NCI-H2171 (cell line): ENCODE measurements at places on chromosomes 16 and 17.
A peak's percentile ranks its signal among the peaks of the same experiment; 100 is the strongest.

DNA sequence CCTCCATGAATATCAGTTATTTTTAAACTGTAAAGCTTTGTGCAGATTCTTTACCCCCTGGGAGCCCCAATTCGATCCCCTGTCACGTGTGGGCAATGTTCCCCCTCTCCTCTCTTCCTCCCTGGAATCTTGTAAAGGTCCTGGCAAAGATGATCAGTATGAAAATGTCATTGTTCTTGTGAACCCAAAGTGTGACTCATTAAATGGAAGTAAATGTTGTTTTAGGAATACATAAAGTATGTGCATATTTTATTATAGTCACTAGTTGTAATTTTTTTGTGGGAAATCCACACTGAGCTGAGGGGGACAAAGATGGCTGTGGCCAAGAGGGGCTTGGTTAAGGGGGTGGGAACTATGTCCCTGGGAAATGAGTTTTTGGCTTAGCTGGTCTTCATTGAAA, 2.3 kb downstream of the CCL11 start:
- DNase-seq = no peak

- DNase-seq = peak; percentile 55
Measured at GRCh38 chr17:54891176-54891821, 9.4 kb upstream of the TOM1L1 start.

DNA sequence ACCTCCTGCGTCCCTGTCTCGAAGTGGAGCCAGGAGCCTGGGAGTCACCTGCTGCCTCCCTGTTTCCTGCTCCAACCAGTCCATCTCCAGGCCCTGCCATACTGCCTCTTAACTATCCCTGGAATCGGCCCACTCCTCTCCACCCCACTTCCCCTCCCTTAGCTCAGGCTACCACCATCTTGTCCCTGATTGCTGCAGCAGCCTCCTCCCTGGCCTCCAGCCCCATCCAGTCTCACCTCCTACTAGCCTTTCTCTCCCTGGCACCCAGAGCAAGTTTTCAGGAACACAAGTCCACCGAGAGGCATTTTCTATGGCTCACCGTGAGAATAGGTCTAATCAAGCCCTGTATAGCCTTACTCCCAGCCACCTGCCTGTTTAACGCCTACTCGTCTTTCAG, 865 bp upstream of the CAMKK1 start:
- DNase-seq = no peak

DNA sequence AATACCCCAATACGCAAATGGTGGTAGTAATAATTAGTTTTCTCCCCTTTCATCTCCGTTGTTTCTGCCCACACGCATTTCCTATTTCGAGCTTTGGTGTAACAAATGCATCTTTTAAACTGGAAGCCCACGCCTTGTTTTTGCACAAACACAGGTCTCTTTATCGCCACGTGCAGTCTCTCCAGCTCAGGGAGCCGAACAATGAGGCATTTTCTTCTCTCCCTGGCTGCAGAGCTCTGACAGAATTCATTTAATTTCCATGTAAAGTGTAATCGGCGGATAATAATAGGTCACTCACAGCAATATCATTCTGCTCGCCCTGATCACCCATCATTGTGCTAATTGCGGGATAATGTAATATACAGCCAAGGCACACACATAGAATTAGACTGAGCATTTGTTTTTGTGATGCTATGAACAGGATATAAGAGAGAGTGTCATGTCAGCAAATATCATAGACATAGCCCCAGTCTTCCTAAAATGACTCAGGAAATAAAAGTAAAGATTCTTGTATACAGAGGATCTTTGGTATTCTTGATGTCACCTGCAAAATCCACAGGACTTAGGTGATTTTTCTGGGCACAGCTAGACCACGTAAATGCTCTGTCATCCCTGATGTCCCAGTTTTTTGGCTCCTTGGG, 452.6 kb upstream of the CDH11 start:
- no peak for DNase-seq

- no peak for DNase-seq
Measured at GRCh38 chr16:57998486-57998885, 2.0 kb downstream of the ZNF319 start.

DNA sequence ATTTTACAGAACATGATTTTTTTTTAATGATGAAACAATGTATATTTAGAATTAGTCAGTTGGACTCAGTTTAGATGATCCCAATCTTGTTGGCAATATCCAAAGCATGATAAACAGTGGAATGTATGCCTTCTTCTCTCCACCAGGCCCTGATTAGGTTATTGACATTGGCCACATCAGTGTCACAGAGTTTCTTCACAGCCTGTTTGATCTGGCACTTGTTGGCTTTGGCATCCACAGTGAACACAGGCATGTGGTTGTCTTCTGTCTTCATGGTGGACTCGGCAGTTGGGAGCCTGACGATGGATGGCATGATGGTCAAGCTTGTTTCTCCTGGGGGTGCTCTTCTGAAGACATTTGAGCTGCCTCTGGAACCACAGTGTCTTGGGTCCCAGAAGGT, 317.5 kb downstream of the PMP22 start:
- no peak for DNase-seq

- DNase-seq = no peak
Measured at GRCh38 chr17:6524520-6524919, 31.8 kb downstream of the PITPNM3 start.

DNA sequence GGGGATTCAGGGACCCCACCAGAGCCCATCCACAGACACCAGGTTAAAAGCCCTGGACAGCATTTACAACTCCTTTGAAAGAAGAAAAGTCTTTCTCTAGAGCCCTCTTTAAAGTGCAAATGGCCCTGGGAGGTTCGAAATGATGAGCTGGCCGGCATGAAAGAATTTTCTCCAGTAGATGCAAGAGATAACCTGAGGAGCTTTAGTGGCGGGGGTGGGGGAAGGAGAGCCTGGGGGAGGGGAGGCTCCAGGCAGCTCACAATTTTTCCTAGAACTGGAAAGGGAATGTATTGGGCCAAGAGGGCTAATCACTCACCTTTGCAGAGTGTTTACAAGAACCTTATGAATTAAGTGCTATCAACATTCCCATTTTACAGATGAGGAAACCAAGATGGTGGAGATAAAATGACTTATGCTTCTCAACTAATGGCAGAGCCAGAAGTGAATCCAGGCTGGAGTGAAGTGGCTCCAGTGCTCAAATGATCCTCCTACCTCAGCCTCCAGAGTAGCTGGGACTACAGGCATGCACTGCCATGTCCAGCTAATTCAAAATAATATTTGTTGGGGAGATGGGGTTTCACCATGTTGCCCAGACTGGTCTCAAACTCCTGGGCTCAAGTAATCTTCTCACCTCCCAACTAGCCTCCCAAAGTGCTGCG, 4.2 kb upstream of the CDH1 start:
- DNase-seq = no peak

DNA sequence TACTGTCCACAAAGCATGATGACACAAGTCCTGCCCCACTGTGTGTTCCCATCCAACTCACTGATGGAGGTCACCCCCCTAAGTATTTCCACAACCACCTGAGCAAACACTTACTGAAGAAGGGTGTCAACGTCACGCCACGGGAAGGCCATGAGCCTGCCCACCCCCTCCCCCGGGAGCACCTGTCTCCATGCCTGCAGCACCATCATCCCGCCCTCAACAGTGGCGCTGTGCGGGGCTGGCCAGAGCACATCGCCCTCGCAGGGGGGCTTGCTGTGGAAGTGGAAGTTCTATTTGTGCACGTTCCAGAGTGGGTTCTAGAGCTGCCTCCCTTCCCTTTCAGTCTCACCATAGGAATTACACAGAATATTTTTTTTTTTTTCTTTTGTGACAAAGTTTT, 4.3 kb upstream of the MBTPS1 start:
- DNase-seq = no peak

- DNase-seq = no peak
Measured at GRCh38 chr16:80120899-80121521, 419.8 kb upstream of the DYNLRB2 start.

GRCh38 chr17:19904412-19904811, 36.7 kb upstream of the ULK2 start:
- no peak for DNase-seq
